ENCODE measurements at places on chromosomes 3 and 15. TPM values are rescaled to one million over a fixed set of nuclear protein-coding genes. Genes with fewer than 3 reads are reported as not detected.

The WDR93 gene
- total RNA-seq, result 0.19 TPM

The EPHA6 gene
- not detected for total RNA-seq

The ZIC1 gene
- not detected for total RNA-seq

The TRAIP gene
- total RNA-seq, result 28.0 TPM

The GRK7 gene
- total RNA-seq, result not detected

The C3orf49 gene
- not detected for total RNA-seq
